Stimulated activated CD8-positive, alpha-beta memory T cell treated with anti-CD3 and anti-CD28 coated beads, Interleukin-4, amount 100 ng/mL, for 1 hour (primary cell): ENCODE measurements at places on chromosomes 7 and 10.

GRCh38 chr10:11594589-11595394, 16.7 kb downstream of the USP6NL start:
- no peak for DNase-seq

DNA sequence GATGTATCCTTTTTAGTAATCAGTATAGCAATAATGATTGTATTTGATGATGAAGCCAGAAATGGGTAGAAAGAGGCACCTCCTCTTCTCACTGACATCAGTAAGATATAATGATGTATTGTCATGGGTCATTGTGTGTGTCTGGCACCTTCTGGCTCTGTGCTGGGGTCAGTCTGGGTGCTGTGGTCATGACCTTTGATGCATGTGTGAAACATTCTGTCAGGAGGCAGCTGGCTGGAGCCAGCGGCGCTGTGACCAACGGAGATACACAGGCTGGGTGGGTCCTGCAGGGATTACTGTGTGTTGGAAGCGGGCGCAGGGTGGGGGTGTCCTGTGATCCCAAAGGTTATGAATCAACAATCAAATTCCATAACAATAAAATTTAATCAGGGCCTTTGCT, 35.2 kb downstream of the EEPD1 start:
- no peak for DNase-seq

GRCh38 chr10:49117376-49118070, 2.2 kb upstream of the VSTM4 start:
- DNase-seq: no peak

DNA sequence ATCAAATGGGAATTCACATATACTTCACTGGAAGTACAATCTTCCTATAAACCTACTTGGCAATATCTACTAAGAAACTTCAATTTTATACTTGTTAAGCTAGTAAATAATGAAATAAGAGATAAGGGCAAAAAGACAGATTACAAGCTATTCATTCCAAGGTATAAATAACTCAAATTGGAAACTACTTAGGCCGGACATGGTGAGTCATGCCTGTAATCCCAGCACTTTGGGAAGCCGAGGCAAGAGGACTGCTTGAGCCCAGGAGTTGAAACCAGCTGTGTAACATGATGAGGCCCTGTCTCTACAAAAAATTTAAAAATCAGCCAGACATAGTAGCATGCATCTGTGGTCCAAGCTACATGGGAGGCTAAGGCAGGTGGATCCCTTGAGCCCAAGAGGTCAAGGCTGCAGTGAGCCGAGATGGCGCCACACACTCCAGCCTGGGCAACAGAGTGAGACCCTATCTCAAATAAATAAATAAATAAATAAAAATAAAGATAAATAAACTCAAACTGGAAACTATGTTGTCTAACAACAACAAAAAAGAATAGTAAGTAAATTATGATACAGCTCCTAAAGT, 37.6 kb downstream of the ARHGAP21 start:
- no peak for DNase-seq
